ENCODE measurements at places on chromosomes 16 and 17. TPM values are rescaled to one million over a fixed set of nuclear protein-coding genes. Genes with fewer than 3 reads are reported as not detected.

The RDM1 gene
- total RNA-seq: 1.7 TPM

The DHRS11 gene
- 15.9 TPM for total RNA-seq

The SRR gene
- 17.4 TPM for total RNA-seq

The ARL5C gene
- total RNA-seq: not detected

The KRT34 gene
- total RNA-seq: not detected

The PRSS33 gene
- not detected for total RNA-seq

The SLFN14 gene
- total RNA-seq: 0.10 TPM

DNA sequence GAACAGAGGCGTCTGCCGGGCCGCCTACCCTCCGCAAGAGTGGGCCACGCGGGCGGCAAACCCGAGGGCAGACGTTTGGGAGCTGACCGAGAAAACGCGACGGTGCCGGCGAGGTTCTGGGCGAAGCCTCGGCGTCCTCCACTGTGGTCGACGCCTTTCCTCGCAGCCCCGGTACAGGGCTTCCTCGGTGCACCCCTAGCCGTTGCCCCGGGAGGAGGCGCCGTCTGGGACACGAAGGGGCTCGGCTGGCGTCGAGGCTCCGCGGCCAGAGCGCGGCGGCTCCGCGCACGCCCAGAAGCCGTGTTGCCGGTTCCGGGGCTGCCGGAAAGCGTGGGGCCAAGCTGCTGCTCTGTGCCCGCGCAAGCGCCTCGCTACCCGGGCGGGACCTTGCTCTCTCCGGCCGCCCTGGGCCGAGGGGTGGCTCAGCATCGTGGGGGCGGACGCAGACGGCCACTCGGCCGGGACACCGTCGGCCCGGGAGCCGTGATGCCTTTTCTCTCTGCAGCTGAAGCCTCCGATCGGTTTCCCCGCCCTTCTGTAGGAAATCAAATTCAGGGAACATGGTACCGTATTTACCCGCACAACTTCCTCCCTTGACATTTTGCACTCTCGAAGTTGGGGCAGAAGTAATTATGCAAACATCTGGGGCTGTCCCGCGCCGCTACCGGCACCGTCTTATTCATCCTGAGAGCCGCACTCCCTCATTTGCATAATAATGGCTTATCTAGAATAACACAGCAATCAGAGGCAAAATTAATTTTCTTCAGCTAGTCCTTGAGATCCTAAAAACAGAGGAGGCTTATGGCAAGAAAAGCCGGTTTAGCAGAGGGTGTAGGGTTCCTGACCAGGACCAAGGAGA lies 7.3 kb upstream of the CBX8 start:
- peak; percentile 55 for DNase-seq

- peak; percentile 51 for DNase-seq
Observed at GRCh38 chr17:76791053-76791980, 53.4 kb downstream of the MFSD11 start.

DNA sequence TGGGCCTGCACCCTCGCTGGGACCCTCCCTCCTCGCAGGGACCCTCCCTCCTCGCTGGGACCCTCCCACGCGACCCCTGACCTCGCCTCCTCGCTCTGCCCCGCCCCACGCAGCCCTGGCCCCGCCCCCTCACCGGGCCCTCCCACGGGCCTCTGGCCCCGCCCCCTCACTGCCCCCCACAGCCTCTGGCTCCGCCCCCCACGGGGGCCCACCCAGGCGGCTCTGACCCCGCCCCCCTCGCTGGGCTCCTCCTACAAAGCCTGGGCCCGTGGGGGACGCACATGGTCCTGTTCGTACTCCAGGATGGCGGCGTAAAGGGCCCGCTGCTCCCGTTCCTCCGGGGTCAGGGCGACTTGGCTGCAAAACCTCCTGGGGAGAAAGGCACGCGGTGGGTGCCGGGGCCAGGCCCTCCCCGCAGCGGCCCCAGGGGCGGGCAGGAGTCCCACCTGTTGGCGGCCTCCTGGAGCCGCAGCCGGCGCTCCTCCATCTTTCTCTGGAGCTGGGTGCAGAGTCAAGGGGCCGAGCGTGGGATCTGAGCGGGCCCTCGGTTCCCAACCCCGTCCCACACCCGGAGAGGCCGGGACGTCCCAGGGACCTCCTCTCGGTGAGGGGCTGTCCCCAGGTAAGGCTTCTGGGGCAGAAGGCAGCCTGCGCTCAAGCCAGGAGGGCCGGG lies 9.0 kb downstream of the VPS9D1 start:
- DNase-seq: peak; percentile 57

DNA sequence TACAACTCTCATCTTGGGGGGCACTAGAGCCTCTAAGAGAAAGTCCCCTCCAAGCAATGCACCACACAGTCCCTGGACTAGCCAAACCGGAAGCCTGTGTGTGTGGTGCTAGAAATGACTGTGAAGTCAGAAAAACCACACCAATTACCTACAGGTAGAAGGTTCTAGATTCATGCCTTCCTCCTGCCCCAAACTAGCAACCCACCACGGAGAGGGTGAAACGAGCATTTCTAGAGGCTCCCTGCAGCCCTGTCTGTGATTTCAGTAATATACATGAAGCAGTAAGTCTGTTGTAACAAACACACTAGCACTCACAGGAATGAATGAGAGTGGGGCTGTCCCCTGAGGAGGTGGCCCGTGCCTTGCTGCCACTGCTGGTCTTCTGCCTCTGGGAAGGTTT lies 13.6 kb downstream of the ZFHX3 start:
- DNase-seq: no peak

DNA sequence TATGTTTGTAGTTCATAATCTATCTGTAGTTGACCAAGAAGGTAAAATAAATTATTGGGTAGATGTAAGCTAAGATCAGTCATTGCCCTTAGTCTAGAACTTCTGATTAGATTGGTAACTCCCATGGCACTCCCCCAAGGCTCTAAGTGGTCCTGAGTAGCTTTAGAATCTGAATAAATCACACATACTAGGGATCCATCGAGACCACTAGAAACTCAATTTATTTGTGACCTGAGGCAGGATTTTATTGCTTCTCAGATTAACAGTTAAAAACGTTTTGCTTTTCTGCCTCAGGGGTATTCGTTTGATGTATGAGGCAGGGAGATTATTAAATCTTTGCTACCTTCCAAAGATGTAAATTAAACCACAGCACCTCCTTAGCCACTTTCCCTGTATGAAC lies 24.9 kb downstream of the CMTR2 start:
- no peak for DNase-seq

DNA sequence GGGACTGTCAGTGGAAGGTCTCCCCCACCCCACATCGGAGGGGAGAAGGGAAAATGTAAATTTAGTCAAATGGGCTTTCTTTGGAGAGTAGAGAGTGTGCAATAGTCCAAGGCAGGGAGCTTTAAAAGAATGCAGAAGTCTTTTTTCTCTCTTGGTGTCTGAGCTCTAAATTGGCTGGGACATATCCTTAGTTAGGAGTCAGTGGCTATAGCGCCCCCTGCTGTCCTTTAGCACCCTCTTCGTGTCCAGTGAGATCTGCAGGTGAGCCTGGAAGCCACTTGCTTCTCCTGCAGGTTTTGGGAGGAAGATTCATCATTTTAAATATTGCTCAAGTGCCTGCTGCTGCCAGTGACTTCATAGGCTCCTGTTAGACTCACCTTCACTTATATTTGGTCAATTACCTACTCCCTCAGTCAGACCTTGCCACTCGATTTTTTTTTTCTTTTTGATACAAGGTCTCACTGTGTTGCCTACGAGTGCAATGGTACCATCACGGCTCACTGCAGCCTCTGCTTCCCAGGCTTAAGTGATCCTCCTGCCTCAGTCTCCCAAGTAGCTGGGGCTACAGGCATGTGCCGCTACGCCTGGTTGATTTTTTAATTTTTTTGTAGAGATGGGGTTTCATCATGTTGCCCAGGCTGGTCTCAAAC lies 174.8 kb downstream of the PRKCB start:
- DNase-seq: peak; percentile 63

GRCh38 chr17:67606896-67607604 lies 110.7 kb upstream of the NOL11 start:
- DNase-seq: no peak

DNA sequence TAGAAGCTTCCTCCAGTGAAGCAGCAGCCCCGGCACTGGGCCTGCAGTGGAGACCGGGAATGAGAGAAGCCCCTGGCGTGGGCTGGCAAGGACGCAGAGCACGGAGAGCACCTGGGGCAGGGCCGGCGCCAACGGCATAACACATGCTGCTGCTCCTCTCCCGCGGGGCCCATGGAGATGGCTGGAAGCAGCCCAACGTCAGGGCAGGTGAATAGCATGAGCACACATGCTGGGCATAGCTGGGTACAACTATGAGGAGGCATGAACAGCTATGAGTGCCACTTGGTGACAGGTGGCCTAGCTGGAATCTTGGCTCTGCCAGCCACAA lies 46.4 kb downstream of the IRF8 start:
- DNase-seq: no peak

GRCh38 chr16:73796241-73796640 lies 500.4 kb upstream of the PSMD7 start:
- no peak for DNase-seq
